Activated CD8-positive, alpha-beta T cell treated with anti-CD3 and anti-CD28 coated beads for 36 hours (primary cell): ENCODE measurements at places on chromosomes 13 and 19. TPM values are rescaled to one million over a fixed set of nuclear protein-coding genes. Genes with fewer than 3 reads are reported as not detected.

The FLT1 gene
- total RNA-seq: 8.2 TPM

The ERFL gene
- 1.5 TPM for total RNA-seq

GRCh38 chr19:40549007-40549708 lies 27.5 kb upstream of the SHKBP1 start:
- H3K4me3 ChIP-seq: no peak overlapping the region
- peaks cover 34% of the 10 kb centered on the region for H3K27me3 ChIP-seq
- no peak overlapping the region for H3K27ac ChIP-seq
- H3K36me3 ChIP-seq: no peaks in the 10 kb centered on the region
- peaks cover 7% of the 10 kb centered on the region for H3K4me1 ChIP-seq

DNA sequence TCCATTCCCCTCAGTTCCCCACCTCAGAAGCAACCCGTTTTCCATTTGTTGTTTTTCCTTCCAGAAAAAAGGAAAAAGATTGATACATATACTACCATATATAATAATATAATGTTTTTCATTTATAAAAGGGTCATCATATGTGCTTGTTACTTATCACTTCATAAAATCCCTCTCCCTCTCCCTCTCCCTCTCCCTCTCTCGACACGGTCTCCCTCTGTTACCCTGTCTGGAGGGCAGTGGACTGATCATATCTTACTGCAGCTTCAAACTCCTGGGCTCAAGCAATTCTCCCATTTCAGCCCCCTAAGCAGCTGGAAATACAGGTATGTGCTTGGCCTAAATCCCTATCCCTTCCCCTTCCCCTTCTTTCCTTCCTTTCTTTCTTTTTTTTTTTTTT lies 17.1 kb downstream of the PNMA8A start:
- no peak overlapping the region for H3K4me3 ChIP-seq
- no peak overlapping the region for H3K27ac ChIP-seq
- H3K4me1 ChIP-seq: no peaks in the 10 kb centered on the region
- peaks cover 1% of the 10 kb centered on the region for H3K36me3 ChIP-seq
